Left lung (tissue), 14 donors: ENCODE measurements at places on chromosomes 6 and 20.

DNA sequence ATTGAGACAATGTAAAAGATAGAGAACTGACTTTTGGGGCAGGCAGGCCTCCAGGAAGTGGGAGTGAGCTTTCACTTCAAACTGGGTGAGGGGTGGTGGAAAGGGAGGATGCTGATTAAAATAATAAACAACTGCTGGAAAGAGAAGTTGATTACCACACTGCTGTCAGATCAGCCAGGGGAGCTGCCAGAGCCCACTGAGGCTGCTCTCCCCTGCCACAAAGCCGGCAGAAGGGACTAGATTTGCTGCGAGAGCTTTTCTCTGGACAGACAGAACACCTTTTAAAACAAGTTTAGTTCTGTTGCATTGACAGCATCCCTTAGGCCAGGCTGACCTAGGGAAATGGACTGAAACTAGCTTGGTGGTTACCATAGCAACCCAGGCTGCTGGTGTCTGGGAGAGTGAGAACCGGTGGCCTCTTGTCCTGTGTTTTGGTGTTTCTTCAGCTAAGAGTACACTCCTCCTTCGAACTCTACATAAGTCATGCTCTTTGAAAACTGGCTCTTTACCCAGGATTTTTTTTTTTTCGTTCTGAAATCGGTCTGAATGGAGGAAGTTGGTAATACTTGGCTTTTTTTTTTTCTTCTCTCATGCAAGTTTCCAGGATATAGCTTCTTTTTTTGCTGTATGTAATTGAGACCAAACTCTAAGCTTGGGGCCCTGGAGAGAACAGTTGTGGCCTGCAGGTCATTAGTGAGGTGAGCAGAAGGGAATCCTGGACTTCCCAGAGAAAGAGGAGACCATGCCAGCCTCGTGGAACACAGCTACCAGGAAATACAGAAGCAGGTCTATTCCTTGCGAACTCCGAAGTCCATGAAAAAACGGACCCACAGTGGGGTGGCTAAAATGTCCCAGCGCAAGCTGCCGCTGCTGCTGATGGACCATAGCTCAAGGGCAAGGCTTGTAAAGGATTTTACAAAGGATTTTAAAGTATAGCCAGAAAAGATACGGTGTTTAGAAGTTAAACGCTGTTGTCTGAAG, 374.4 kb downstream of the UTRN start:
- peak; percentile 6 for DNase-seq

- no peak for DNase-seq
Observed at GRCh38 chr6:116111552-116112528, 11.2 kb downstream of the NT5DC1 start.

GRCh38 chr20:17419479-17420041, 111.6 kb downstream of the BFSP1 start:
- no peak for DNase-seq

GRCh38 chr20:24984961-24985640, 7.5 kb downstream of the APMAP start:
- DNase-seq: no peak

- no peak for DNase-seq
Observed at GRCh38 chr6:122663981-122664380, 53.8 kb downstream of the PKIB start.

DNA sequence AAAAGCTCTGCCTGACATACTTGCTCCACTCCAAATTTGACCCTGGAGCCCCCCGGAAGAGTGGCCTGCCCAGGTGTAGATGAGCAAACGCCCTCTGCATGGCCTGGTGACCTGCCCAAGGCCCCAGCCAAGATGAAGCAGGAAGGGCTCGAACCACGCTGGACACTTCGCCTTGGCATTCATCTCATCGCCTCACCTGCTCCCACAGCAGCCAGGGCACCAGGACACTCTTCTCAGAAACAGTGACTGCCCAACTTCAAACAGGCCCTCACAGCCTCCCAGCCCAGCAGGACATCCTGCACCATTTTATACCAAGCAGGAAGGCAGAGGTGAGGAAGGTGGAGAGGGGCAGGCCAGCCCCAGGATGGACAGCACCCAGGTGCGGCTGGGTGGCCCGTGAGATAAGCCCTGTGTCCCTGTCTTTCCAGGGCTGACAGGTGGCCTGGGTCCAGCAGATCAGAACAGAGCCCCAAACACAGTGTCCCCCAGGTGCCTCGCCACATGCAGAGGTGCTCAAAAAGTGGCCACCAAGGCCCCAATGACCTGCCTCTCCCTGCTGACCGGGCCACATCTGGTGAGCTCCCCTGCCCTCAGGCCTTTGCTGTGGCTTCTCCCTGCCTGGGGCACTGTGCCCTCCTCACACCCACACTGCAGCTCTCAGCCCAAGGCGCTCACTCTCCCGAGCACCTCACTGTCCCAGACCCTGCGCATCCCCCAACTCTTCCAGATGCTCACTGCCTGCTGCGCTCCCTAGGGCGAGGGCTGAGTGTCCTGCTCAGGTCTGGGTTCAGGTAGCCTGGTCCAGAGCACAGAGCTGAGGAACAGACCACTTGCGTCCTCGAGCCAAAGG, 7.2 kb downstream of the ACSS1 start:
- DNase-seq: no peak

DNA sequence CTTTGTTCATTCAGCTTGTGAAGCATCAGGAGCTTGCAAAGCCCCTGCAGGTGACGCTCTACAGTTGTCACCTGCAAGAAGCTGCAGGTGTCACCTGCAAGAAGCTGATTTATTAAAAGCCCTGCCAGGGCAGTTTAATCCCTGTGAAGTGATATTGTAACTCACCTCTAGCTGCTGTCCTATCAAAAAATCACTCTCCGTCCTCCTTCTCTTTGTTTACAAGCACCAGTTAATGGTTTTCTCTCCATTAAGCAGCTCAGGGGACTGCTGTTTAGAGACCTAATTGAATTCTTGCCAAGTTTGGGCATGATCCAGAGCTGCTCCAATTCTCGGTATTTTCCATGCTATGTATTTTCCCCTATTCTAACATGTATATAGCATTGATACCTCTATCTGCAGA, 345.9 kb downstream of the ARHGAP18 start:
- DNase-seq: no peak

DNA sequence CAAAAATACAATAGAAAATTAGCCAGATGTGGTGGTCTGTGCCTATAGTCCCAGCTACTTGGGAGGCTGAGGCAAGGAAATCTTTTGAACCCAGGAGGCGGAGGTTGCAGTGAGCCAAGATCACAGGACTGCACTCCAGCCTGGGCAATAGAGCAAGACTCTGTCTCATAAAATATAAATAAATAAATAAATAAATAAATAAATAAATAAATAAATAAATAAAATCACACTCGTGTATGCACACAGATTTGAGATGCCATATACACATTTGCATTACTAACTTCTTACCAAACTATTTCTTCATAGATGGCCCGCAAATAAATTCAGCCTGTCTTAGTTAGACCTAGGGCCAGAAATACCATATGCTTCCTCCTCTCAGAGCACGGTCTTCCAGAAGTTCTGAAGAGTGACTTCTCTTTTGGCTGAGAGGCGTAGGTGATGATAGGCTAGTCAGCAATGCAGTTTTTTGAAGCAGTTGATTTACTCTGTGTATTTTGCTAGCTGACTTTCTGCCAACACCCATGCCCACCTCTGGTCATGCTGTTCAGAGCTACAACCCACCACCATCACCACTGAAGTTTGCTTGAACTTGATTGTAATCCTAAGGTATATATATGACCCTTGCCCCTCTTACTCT, 150.1 kb downstream of the SASH1 start:
- no peak for DNase-seq

DNA sequence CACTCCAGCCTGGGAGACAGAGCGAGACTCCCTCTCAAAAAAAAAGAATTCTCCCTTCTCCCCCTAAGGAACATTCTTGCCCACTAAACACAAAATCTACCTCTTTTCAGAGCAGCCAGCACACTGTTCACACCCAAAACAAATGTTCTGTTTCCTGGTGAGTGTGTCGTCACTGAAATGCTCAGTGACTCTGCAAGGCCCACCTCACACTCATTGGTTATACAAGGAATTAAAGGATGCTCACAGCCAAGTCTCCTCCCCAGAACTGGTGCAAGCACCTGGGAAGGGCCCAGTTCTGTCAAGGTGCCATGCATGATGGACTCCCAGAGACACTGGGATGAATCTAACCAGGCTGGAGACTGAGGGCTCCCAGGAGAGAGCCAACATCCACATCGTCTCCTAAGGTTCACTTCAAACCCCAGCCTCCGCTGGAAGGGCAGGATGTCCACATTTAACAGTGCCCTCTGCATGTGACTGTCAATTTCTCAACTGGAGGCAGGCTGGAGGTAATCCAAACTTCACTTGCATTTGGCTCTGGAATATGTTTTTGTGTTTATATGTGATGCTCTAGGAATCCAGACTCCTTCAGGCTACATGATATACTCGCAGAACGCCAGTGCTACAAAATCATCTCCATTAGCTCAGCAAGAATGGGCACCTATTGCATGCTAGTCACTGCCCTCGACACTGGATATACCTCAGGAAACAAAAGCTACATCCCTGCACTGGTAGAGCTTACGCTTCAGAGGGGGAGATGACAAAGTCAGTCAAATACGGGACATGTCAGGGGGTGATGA, 7.1 kb downstream of the RRBP1 start:
- no peak for DNase-seq

GRCh38 chr20:17910828-17911294, 57.7 kb downstream of the SNX5 start:
- DNase-seq: no peak

DNA sequence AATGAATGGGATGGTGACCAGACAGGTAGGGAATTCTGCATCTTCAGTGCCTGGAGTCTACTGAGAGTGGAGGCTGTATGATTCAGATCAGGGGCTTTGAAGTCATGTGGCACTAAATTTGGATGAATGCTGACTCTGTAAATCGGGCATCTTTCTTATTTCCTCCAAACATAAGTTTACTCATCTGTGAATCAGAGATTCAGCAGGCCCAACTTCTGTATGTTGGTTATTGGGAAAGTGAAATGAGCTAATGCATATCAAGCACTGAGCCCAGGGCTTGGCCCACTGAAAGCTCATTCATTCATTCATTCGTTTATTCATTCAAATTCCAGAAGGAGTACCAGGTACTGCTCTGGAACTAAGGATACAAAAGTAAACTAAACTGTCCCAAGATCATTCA, 192.3 kb upstream of the RIN2 start:
- DNase-seq: no peak

- DNase-seq: no peak
Observed at GRCh38 chr6:82616386-82617028, 252.9 kb downstream of the TPBG start.

GRCh38 chr6:31580438-31580740, 1.8 kb downstream of the LTB start:
- DNase-seq: no peak

GRCh38 chr20:3606021-3606420, 57.2 kb downstream of the GFRA4 start:
- no peak for DNase-seq

DNA sequence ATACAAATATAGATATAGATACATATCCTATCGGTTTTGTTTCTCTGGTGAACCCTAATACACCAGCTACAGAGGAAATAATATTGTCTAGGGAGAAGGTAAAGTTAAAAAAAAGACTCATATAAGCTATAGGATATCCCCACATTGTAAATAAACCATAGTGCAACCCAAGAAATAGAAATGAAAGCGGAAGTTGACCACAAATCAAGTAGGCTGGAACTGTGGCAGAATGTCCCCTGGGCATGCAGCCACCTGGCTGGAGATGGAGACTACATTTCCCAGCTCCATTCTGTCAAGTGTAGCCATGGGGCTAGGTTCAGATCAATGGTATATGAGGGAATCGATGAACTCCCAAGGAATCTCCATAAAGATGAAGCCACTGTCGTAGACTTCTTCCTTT, 70.1 kb upstream of the RPS6KA2 start:
- DNase-seq: no peak

DNA sequence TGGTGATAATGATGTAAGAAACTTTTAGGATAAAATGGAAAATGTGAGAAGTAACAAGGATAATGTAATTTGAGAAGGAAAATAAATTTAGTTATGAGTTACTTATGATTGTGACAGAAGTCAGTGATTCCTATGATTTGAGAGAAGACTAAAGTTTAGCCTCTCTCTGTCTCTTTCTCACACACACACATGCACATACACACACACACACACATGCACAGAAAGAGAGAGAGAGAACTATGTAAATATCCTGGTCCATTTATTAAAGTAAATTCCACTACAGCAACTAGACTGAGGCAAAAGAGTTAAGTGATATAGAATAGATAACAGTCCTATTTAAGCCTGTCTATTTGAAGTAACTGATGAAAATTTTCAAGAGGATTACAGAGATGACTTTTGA, 375.2 kb downstream of the CD109 start:
- DNase-seq: no peak

- no peak for DNase-seq
Observed at GRCh38 chr6:150282806-150283205, 86.0 kb upstream of the IYD start.

DNA sequence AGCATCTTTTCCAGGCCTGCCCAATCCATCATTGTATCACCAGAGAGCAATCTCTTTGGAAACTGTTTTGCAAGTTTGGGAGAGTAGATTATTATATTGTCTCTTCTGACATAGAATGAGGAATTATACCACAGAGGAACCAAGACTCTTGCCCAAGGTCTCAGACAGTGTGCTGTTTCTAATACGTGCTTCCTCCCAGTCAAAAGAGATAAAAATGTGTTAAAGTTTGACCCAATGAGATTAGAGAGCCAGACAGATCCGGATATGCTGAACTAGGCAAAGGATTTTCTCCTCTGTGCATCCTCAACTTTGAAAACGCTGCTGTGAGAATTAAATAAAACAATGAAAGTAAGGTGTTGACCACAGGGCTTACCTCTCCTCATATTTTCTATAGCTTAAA, 18.6 kb upstream of the NT5E start:
- DNase-seq: no peak

GRCh38 chr6:27019651-27020552, 227.6 kb upstream of the PRSS16 start:
- peak; percentile 89 for DNase-seq

DNA sequence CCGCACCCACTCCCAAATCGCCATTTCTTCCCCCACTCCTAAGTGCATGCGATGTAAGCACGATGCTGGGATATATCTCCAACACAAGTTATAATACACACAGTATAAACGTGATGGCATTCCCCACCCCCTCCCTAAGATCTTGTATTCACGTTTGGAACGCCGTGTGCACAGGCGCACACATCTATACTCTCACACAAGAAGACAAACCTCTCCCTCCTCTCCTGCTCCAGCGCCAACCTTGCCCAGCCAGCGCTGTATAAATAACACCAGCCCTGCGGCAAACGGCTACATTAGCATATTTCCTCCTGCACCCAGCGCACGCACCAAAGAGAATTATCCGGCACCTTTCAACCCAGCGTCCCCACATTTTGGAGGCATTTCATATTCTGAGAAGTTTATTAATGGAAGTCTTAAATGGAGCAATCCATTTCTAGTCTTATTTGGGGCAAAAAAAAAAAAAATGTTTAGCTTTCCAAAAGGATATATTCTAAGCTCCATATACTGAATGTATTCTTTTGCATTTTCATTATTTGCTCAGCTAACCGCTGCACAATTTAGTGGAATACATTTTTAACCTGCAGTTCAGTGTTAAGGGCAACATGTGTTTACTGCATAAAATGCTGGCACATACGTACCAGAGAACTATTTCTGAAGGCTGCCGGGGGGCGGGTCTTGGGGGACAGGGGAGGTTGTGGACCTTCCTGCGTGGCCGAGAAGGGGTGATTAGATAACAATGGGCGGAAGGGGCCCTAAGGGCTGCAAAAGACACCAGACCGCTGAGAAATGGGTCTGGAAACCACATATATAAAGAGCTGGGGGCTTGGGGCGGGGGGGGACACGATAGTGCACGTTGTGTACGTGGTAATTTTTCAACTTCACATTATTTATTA, 1.1 kb upstream of the SLC22A23 start:
- DNase-seq: peak; percentile 32
